ENCODE measurements at places on chromosomes 2 and 18.

DNA sequence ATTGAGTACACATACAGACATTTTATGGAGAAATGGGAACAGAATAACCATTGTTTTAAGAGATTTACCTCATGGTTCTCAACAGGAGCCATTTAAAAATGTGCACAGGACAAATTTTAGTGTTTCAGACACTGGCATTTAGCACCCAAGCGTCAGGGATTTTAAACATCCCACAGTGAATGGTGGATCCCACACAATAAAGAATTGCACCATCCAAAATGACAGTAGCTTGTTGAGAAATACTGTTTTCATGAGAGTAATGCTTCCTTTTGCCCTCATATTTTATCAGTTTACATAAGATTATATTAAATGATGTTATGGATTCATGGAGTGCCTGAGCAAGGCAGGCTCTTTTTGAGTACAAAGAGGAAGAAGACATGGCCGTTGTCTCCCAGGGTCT is 54.0 kb downstream of the MFSD6 start:
- no peak for DNase-seq

GRCh38 chr2:151543876-151544275 is 134.2 kb downstream of the RIF1 start:
- DNase-seq = no peak

- DNase-seq = no peak
Measured at GRCh38 chr2:84674099-84674498, 157.8 kb downstream of the DNAH6 start.

- no peak for DNase-seq
Measured at GRCh38 chr2:10238396-10238795, 64.3 kb upstream of the HPCAL1 start.

DNA sequence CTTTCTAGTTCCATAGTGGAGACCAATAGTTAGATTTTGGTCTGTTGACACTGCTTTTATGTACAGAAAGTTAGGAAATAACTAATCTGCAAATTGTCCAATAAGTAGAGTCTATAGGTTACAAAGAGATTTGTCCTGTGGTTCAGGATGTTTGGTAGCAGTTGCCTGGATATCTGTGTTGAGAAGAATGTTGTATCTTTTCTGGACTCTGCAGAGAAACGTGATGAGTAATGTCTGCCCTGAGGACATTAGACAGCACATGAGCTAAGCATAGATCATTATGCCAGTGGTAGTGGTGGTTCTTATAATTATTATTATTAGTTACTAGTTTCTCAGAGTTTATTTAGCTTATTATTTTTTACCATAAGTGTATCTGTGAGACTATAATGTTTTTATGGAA is 65.8 kb downstream of the ANKRD62 start:
- DNase-seq = no peak

- no peak for DNase-seq
Measured at GRCh38 chr2:20016346-20016745, 3.9 kb upstream of the MATN3 start.

- peak; percentile 97 for DNase-seq
Measured at GRCh38 chr18:49486953-49487710, at the start of gene C18orf32. Gene C18orf32, minus strand, starts transcription at chr18:49487234. Its CDS starts 3,486 bp downstream, at chr18:49483748.

DNA sequence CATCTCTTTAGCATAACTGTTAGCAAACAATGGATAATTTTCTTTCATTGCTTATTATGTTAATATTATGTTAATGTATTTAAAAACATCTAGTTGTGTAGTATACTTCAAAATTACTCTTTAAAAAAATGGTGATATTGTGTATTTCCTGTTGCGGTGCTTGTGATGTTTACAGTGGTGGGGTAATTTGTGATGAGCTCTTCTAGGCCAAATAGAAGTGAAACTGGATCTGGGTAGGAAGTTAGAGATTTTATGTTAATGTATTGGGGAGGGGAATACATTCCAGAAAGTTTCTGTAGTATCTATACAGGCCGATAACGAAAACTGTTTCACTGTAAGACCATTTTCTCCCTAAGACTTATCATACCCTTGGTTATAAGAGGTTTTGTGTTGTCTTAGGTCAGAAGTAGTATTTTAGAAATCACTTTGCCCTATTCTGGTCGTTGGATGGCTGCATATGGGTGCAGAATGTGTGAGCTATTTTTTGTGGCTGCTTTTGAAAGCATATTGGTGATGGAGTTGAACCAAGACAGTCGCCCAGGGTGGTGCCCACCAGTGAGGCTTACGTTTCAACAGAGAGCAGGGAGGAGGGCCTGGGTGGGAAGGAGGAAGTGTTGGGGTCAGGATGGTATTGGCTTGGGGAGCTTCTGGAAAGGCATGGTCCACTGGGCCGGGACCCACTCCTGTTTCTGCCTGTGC is 5.8 kb downstream of the TSHZ1 start:
- DNase-seq = no peak

GRCh38 chr2:167595839-167596471 is 651.4 kb downstream of the STK39 start:
- DNase-seq = no peak

All from coronary artery (tissue), 2 donors.